Activated T-cell treated with anti-CD3 and anti-CD28 coated beads, Interleukin-2, amount 50 U/mL, for 48 hours (primary cell): ENCODE measurements at places on chromosomes 7 and 10.

GRCh38 chr10:128318913-128319312 is 192.7 kb upstream of the MKI67 start:
- no peak for DNase-seq

DNA sequence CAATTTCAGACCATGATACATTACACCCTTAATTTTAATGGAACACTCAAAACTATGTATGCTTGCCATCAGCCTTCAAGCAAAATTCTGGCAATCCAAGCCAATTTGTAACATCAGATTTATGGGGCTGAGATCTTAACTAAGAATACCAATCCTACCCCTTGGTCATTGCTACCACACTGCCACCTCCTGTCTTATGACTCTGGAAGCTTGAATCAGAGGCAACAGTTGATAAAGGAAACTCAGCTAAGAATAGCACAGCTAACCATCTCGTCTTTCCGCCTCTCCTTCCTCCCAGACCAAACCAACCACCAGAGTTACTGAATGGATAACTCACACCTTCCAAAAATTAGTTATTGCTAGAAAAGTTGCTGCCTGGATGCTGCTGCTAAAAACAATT is 7.4 kb downstream of the IGF2BP3 start:
- DNase-seq = no peak

- no peak for DNase-seq
Measured at GRCh38 chr7:12982178-12982577, 294.7 kb downstream of the ARL4A start.

- DNase-seq = peak; percentile 9
Measured at GRCh38 chr10:69960988-69961880, 91.4 kb upstream of the MACROH2A2 start.

DNA sequence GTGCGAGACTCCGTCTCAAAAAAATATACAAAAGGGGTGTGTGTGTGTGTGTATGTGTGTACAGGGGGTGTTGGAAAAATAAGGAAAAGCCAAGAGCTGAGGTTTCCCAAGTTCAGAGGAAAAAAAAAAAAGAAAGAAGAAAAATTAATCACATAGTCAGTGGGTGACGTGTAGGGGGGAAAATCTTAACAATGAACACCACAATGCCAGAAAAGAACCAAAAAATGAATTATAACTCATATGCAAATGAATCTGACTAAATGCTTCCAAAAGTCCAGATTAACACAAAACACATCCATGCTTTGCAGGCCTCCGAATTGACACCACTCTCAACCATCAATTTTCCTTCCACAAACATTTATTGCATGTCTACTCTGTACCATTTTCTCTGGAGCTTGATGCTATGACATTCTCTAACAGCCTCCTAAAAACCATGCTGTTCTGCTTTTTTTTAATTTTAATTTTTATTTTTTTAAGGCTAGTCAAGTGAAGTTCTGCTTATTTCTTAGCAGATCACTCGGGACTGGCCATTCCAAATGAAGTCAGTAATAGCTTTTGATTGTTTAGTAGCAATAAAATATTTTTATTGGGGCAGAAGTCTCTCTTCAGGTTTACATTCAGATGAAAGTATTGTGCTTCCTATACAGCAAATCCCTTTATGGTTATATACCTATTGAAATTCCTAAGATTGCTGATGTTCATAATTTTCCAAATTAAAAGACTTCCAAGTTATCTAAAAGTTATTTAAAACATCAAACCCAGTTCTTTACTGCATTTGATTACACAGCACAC is 133.8 kb downstream of the CNOT4 start:
- no peak for DNase-seq

GRCh38 chr7:151137791-151138152 is 29.7 kb downstream of the GBX1 start:
- no peak for DNase-seq

GRCh38 chr10:113108194-113108835 is 158.3 kb downstream of the TCF7L2 start:
- DNase-seq = peak; percentile 45

- DNase-seq = no peak
Measured at GRCh38 chr7:103990991-103991390, 1.5 kb upstream of the RELN start.

DNA sequence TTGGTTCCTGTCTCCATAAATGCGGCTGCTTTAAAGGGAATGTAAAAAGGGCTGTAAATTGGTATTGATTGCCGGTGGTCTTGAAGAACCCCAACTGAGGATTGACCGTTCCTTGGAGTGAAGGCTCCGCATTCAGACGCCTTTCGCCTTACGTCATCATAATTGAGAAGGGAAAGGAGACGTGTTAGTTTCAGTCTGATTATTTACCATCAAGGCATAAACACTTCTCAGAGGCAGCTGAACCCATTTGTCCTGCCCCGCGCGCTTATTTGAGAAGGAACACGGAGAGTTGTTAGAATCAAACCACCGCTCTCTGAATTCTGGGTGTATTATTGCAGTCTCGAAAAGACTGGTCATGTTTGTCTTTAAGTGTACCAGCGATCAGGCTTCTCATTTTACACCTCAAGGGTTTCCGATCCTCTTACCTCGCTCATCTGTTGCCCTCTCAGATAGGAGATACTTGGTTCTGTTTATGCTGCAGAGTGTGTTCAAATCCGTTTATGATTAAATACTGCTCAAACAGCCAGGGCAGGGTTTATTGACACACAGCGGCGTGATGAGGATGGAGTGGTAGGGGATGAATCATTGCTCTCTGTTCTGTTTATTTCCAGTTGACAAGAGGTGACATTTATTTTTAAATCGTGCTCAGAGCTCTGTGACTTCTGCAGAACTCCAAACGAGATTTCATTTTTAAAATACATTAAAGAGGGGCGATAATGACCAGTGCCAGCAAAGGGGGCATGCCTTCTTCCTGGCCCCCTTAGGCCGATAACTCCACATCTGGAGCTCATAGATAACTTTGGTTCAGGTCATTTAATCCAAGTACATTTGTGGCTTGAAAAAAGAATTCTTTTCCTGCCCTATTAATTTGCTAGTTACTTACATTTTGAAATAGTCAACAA is 30.4 kb downstream of the FOXK1 start:
- no peak for DNase-seq

- no peak for DNase-seq
Measured at GRCh38 chr10:132615341-132616169, 78.0 kb downstream of the INPP5A start.

- DNase-seq = no peak
Measured at GRCh38 chr10:47114680-47115186, 185.3 kb upstream of the GDF10 start.

- no peak for DNase-seq
Measured at GRCh38 chr7:78172267-78172757, 373.7 kb downstream of the PHTF2 start.

DNA sequence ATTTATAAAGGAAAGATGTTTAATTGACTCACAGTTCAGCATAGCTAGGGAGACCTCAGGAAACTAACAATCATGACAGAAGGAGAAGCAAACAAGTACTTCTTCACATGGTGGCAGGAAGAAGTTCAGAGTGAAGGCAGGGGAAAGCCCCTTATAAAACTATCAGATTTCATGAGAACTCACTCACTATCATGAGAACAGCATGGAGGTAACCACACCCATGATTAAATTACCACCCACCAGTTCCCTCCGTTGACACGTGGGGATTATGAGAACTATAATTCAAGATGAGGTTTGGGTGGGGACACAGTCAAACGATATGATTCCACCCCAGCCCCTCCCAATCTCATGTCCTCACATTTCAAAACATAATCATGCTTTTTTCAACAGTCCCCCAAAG is 124.2 kb upstream of the PCGF5 start:
- no peak for DNase-seq

GRCh38 chr7:90877201-90877600 is 281.1 kb downstream of the CDK14 start:
- DNase-seq = no peak

GRCh38 chr10:127964621-127965020 is 57.7 kb downstream of the PTPRE start:
- no peak for DNase-seq

- DNase-seq = no peak
Measured at GRCh38 chr10:17166699-17167098, 34.8 kb downstream of the TRDMT1 start.

DNA sequence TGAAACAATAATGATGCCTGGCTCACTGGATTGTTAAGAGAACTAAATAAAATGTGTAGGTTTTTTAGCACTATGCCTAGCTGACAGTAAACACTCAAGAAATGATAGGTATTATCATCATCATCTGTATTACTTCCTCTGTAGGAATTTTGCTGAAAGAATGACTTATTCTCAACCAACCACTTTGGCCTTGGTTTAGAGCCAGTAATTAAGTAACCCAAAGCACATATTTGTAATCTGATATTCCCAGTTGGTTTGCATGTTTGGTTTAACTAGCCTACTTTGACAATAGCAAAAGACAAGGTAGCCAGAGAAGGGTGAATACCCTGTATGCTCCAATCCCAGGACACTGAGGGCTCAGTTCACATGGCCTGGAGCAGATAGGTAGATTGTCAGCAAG is 34.4 kb downstream of the BCAP29 start:
- no peak for DNase-seq

DNA sequence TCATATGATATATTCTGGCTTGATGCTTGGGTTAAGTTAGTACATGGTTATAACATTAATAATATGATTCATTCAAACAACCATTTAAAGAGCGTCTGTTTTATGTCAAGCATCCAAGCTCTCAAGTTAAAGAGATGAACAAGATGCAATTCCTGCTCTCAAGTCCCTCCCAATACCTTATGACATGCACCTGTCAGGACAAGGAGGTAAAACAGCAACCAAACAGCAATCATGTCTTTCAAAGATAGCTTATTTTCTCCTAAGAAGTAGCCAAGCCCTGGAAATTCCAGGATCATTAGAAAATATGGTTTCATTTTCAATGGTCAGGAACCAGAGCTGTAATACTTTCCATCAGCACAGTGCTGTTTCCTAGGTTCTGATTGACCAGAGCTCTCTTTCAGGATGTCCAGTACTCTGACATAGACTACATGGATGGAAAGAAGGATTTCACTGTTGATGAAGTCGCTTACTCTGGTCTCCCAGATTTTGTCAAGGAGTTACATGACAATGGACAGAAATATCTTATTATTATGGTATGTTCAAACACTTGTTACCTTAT is 29.0 kb downstream of the MGAM2 start:
- no peak for DNase-seq

DNA sequence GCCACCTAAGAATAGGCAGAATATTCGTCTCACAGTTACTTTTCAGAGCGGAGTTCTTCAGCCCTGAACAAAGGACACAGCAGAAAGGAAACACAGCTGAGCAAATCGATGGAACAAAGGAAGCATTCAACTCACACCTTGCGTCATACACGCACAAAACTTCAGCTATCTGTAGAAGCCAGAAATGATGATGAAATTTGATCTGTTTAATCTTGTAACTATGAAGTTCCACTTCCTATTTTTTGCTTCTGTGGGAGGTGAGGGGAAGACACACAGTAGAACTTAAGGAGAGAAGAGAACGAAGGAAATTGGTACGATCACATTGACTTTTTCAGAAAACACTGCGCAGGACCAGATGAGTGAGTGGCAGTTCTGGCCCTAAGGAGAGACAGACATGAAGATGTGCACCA is 26.2 kb downstream of the FAM171A1 start:
- no peak for DNase-seq

- no peak for DNase-seq
Measured at GRCh38 chr10:36224431-36224985, 582.4 kb upstream of the FZD8 start.

- no peak for DNase-seq
Measured at GRCh38 chr7:100679927-100680575, 6.5 kb downstream of the GNB2 start.

DNA sequence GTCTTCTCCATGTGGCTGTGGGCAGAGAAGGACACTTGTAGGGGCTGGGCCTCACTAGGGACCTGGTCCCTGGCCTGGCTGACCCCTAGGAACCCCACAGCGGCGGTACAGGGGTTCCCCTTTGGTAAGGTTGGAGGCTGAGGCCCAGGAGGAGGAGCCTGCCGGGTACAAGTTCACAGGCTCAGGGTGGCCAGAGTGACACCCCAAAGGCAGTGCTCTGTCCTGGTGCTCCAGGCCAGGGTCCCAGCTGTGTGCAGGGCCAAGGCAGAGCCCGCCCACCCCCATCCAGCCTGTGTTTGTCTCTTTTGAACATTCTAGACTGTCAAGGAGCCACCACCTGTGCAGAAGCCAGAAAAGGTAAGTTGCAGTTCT is 23.3 kb downstream of the ANTXRL start:
- DNase-seq = peak; percentile 8

GRCh38 chr10:86371691-86372090 is 5.1 kb upstream of the GRID1 start:
- no peak for DNase-seq

GRCh38 chr10:24579906-24580305 is 143.8 kb downstream of the ARHGAP21 start:
- no peak for DNase-seq

GRCh38 chr10:62811159-62811875 is 4.8 kb downstream of the EGR2 start:
- peak; percentile 90 for DNase-seq

DNA sequence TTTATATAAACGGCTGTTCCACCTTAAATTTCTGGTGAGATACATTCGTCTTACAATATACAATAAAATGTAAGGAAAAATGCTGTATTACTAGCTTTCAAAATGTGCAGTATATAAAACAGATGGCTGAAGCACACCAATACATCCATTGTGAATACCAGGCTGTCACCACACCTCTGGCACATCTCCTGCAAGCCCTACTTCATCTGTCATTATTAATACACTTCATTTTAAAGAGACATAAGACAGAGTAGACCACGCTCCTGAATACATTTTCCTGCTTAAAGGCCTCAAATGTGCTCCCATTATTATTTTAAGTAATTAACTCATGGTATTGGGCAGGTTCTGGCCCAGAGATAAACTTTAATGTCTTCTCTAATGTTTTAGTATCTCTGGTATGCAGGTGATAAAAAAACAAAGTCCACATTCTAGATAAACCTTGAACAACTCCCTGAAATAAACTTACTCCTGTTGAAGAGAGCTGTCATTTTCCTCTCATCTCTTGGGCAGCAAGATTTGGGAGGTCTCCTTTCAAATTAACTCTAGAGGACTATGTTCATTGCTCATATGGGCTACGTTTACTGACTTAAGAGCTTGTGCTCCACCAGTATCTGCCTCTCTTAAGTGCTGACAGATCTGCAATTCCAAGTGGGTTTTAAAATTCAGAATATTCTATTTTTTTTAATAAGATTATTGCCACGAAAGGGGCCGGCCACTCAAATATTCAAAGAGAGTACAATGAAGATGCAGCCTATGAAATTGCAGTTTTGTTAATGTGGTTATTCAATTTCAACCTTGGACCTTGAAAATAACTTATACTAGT is 396.5 kb upstream of the SEMA3D start:
- no peak for DNase-seq

GRCh38 chr10:109920016-109920415 is 3.3 kb downstream of the XPNPEP1 start:
- no peak for DNase-seq

- no peak for DNase-seq
Measured at GRCh38 chr7:33243319-33243881, 114.0 kb downstream of the BBS9 start.

DNA sequence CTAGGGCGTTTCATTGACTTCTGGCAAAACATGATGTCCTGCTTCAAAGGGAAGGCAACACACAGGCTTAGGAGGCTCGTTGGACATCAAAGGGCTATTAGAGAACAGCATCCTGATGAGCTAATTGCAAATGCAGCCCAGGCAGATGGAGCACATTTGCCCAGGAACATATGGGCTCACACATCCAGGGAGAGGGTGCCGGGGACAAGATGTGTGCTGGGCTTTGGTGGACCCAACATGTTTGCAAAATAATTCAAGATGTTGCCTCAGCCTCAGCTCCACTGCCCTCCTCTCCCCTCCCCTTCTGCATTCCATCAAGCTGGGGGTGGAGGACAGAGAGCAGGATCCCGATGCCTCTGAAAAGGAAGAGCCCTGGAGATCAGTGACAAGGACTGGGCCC is 217.1 kb upstream of the ZMIZ1 start:
- DNase-seq = no peak

- DNase-seq = no peak
Measured at GRCh38 chr7:37768611-37769010, 79.8 kb upstream of the NME8 start.
